ENCODE measurements at places on chromosomes 5 and 9. TPM values are rescaled to one million over a fixed set of nuclear protein-coding genes. Genes with fewer than 3 reads are reported as not detected.

DNA sequence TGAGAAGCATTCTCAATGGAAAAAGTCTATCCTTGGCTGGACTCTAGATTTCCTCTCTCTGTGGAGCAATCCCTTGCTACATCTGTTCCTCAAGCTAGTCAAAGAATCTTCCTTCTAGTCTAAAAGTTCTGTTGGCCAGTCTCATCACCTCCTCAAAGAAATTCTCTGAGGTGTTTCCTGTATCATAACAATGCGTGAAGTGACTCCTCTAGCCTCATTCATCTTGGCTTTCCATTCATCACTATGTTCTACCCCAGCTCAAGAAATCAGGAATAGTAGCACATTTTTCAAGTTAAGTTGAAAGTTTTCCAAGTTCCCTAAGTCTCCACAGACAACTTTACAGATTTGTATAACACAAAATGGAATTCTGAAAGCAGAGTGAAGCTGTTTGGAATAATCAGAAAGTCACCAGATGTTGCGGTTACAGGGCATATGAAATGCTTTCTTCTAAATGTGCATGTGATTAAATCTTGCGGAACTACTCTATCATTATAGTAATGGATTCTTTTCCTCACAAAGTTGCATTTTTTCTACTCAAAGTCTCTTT, 176.6 kb upstream of the FREM1 start:
- no peak for DNase-seq

DNA sequence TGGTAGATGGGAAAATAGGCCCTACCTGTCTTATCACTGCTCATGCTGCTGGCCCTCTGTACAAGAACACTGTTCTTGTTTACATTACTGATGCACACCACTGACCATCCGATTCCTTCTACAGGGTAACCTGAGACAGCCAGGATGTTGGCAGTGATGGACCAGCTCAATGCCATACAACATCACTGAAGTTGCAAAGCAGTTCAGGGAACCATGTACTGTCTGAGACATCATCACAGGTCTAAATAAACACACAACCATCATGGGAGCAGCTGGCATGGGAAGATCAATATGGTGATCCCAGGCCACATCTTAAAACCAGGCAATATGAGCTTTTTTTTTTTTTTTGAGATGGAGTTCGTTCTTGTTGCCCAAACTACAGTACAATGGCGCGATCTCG, 59.0 kb downstream of the IARS1 start:
- DNase-seq, result no peak

DNA sequence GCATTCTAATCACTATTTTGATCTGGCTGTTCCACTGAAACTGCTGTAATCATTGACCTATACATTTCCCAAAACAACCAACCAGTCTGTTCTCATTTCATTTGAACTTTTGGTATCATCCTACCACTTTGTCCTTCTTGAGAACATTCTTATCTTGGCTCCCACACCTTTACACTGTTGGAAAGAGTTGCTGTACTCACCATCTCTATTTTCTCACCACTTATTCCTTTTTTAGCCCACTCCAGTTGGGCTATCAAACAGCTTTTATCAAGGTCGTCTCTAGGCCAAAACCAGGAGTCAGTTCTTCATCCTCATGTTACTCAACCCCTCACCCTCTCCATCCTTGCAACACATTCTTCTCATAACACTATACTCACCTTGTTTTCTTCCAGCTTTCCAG, 170.1 kb downstream of the KDM4C start:
- DNase-seq, result no peak

DNA sequence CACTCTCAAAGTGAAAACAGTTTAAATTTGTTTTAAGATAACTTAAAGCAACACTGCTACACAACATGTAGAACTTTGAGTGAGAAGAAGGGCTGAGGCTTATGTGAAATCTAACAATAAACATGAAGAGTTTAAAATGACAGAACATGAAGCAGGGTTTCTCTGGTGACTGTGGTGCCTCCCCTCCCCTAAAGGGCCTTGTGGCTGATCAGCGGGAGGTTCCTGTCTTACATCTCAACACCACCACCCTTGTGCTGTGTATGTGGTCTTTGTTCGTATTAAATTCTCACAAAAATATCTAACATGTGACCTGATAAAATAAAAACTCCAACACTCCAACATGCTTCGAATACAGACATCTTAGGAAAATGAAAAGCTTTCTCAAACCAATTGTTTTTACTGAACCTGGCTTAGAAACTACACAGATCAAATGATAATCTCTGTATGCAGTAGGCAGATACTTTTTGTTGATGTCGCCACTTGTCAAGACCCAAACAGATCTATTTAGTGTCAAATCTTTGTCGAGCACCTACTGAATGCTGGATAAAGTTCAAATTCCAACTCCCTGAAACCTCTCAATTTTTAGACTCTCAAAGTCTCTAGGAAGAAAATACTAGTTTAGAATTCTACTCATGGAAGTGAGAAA, 9.9 kb upstream of the IQGAP2 start:
- DNase-seq, result peak; percentile 38

DNA sequence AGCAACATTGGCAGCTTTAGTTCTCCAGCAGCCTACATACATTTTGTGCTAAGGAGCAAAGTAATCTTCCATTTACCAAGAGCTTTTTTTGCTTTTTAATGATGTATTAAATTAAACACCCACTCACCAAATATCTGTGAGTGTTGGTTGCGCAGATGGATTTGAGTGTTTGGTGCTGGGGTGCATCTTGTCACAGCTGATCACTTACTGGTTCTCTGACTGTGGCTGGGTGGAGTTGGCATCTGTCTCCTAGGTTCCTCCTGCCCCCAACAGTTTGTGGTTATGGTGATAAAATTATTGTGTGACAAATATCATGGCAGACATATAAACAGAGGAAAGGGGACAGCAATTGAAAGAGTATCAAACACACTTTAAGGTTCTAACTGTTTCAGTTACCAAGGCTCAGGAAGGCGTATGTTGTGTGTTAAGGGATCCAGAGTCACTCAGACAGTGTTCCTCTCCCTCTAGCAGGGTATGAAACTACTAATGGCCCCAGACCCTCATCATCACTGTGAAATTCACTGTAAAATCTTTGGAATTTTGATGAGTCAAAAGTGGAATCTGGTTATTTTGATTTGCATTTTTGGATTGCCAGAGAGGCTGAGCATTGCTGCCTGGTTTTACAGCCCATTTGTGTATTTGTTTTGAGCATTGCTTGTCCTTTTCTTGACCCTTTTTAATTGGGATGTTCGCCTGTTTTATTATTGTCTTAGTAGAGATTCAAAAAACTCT, 81.7 kb downstream of the PDE8B start:
- DNase-seq, result no peak

DNA sequence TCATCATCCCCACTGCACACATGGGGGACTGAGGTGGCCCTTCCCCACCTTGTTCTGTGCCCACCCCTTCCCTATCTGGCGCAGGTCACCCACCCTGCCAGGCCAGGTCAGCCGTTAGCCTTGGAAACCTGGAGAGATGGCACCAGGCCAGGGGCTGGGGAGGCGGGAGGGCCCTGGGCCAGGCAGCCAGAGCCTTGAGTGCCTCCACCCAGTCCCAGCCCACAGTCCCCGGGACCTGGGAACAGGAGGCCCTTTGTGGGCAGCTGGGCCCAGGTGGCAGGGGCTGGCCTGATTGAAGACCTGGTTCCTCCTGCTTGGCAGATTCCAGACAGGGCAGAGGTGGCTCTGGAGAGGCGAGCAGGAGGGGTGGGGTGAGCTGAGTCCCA, 70.6 kb downstream of the LRSAM1 start:
- DNase-seq, result no peak

The MRPS30 gene
- 73.3 TPM for total RNA-seq

The PRDM9 gene
- total RNA-seq, result not detected

DNA sequence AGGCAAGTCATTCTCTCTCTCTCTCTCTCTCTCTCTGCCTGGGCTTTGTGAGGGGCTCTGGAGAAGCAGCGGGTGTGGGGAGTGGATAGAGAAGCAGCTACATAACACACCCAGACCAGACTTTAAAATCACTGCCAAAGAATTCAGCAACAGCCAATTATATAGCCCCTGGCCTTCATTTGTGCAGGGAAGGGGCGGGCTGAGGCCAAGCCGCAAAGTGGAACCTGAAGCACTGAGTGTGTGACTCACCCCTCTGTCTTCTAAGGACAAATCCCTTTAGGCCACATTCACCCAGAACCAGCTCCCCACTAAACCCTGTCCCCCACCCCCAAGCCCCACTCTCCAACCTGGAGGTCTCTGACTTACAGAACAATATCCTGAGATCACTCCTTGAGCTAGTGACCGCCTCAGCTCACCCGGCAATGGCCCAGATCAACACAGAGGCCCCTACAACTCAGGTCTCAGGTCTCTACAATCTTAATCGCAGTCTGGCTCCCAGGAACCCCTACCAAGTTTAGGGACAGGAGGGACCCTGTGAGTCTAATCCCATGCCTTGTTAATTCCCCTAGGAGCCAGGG, 6.0 kb downstream of the B4GALT1 start:
- DNase-seq, result peak; percentile 73

The DNAI1 gene
- not detected for total RNA-seq

- no peak for DNase-seq
These were observed 82.6 kb upstream of the ADAMTS19 start for GRCh38 chr5:129377504-129377903.

The ZNF474 gene
- total RNA-seq, result not detected

DNA sequence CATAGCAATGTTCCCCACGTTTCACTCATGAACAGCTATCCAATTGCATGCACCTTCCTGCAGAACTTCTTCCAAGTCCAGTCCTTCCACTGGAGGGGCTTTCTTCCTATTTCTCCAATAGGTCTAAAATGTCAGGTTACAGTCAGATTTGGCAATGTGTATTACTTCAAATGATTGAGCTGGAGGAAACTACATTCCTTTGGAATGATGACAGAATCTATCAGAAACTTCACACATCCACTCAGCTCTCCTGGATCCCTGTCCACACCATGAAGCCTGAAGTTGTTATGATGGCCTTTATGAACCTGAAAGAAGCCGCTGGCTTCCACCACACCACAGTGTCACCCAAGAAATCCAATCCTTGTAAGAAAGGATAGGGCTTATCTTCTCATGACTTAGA, 32.2 kb downstream of the FBXW2 start:
- no peak for DNase-seq

GRCh38 chr5:167880420-167880819, 411.0 kb upstream of the WWC1 start:
- no peak for DNase-seq

The CTNND2 gene
- not detected for total RNA-seq

The PCDHA9 gene
- total RNA-seq, result not detected

GRCh38 chr9:120265791-120266190, 314.2 kb downstream of the CDK5RAP2 start:
- DNase-seq, result no peak

DNA sequence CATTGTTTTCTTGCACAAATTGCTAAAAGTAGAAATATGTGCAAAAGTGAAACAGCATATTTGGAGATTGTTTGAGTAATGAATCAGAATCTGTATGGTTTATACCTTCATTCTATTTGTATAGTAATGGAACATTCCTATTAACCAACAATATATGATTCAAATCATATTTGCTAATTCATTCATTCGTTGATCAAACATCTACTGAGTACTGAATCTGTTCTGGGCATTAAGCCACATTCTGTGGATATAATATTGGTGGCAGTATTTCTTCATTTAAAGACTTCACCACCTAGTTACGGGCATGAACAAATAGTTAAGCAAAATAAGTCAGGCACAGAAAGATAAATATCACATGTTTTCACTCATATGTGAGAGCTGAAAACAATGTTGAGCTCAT, 385.7 kb downstream of the MTRR start:
- no peak for DNase-seq

Measured in activated CD4-positive, alpha-beta T cell treated with anti-CD3 and anti-CD28 coated beads for 36 hours (primary cell).